ENCODE measurements at places on chromosomes 13 and 19.

- no peak for DNase-seq
Observed at GRCh38 chr13:77299587-77299986, 27.3 kb downstream of the MYCBP2 start.

DNA sequence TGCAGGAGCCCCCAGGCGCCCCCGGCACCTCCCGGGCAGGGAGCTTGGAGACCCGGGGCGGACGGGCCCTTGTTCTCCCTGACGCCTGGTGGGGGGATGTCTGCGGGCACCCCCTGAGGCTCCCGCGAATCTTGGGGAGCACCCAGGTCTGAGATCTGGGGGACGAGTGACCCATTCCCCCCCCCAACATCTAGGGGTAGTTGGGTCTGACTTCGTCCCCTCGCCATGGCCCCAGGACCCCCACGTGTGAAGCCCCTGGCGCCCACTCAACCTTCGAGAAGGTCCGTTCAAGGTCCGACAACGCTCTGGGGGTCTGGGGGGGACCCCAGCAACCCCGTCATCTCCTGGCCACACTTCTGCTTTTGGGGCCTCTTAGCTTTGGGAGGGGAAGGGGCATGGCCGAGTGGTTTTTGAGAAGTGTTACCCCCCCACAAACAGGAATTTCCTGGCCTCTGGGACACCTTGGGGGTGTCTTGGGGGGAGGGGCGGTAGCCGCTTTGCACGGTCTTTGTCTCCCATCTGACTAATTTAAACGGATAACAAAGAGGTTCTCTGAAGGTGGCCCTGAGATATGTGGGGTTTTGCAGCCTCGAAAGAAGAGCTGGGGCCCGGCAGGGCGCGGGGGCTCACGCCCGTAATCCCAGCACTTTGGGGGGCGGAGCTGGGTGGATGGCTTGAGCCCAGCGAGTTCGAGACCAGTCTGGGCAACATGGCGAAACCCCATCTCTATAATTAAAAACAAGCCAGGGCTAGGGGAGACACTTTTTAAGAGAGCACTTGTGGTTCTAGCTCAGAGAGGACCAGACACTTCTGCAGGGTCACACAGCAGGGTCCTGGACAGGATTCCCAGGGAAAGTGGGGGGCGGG lies 608 bp downstream of the CNN2 start:
- peak; percentile 17 for DNase-seq

DNA sequence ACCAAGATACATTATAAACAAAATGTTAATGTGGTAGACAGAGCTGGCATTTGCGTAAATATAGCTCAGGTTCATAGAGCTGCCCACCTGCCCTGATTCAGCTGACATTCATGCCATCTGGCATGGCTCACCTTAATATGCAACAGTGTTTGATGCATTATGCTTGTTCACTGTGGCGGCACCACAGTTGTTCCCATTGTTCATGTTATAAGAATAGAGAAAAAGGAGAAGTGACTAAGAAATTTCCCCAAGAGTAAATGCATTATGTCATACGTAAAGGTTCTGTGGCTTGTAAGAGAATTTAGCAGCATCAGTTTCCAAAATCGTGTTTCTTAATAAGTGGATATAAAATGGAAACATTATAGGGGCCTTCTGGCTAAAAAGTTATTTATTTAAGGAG lies 4.5 kb downstream of the CCNA1 start:
- DNase-seq = no peak

DNA sequence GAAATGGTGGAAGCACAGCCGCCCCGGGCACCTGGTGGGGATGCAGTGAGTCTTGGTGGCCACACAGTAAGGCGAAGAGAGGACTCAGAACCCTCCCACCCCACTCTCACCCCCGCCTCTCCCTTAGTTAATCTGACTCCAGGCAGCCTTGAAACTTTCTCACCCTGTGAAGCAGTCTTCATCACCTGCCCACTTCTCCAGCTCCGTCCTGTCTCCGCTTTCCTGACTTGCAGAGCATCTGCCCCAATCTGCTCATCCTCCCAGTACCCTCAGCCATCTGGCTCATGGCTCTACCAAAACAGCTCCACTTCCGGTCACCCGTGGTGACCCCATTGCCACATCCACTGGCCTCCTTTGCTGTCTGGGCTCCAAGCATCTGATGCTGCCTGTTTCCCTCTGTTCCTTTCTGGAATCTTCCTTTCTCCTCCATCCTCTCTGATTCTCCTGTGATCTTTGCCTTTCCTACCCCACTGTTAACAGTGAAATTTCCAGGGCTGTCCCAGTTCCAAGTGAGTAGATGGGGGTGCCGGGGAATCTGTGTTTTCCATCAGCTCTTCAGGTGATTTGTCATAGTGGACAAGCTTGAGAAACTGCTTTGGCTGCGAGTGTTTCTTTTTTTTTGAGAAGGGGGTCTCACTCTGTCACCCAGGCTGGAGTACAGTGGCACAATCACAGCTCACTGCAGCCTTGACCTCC lies 4.3 kb downstream of the USF2 start:
- DNase-seq = no peak

DNA sequence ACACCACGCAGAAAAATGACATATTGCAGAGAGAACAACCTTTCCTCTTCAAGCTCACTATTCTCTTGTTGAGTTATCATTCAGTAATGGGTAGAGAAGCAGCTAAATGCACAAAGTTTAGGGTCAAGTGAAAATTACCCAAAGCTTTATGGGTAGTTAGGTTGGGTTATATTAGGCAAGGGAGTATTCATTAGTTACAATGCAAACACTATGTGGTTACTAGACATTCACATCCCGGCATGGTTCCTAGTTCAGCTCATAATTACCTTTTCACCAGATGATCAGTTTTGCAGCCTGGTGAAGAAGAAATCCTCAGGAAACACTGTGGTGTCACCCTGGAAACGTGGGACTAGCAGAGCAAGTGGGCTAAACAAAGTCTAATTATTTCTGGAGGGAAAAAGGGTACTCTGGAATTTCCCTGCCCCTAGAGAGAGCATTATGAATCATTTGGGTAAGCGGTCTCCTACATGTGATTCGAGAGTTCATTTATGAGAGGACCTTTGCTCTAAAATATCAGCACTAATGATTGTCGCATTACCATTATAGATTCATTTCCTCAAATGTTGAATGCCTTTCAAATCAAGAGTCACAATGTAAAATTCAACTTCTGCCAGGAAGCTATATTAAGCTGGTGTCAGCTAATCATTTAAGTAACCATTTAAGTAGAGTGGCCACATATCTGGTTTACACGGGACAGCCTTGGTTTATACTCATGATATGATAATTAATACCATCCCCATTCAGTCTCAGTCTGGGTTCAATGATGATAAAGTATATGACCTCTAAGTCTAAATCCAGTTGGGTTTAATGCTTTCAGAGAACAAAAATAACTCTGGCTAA lies 1208.0 kb downstream of the DIAPH3 start:
- no peak for DNase-seq

GRCh38 chr19:7762719-7763293 lies at the start of gene CLEC4M:
Gene CLEC4M (plus strand): TSS chr19:7763243. CDS start chr19:7763267, 24 bp downstream.
- DNase-seq = no peak

- no peak for DNase-seq
Observed at GRCh38 chr13:85413664-85414063, 385.6 kb downstream of the SLITRK6 start.

DNA sequence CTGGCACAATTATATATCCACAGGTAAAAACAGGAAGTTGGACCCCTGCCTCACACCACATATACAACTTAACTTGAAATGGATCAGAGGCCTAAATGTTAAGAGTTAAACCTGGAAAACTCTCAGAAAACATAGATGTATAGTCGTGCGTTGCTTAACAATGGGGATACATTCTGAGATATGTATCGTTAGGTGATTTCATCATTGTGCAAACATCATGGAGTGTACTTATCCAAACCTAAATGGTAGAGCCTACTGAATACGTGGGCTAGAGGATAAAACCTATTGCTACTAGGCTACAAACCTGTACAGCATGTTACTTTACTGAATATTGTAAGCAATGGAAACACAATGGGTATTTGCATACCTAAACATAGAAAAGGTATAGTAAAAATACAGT lies 14.8 kb upstream of the CALM3 start:
- DNase-seq = no peak

DNA sequence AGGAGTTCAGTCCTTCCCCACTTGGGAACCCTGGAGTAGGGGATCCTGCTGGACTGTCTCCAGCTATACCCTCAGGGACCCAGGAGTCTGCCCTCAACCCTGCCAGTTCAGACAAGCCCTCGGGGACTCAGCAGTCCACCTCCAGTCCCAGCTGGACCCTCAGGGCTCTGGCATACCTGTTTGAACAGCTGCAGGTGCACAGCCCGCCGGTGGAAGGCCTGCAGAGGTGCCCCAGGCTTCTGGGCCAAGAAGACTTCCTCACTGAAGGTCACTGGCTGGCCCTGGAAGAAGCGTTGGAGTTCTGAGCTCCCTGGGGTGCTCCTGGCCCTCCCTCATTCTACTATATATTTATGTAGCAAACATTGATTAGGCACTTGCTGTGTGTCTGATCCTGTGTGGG lies 8.6 kb downstream of the CRB3 start:
- no peak for DNase-seq

DNA sequence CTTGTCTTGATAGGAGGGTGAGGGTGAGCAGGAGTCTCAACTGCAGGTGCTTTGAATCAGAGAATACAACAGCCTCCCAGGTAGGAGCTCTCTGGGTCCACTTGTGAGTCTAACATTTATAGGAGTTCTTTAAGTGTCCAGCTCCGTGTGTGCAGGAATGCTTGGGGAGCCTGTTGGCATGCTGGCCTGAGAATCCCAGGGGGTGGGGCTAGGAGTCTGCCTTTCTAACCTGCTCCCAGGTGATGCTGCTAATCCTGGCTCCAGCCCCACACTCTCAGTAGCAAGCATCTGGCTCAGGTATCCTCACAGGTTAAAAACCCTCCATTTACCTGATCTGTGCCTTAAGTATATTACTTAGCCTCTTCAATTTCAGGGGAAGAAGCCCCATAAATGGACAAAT lies 368.9 kb downstream of the RBM26 start:
- DNase-seq = no peak

GRCh38 chr19:46239193-46240024 lies 9.9 kb downstream of the IGFL1 start:
- DNase-seq = no peak

GRCh38 chr19:47228937-47229675 lies 1.9 kb downstream of the BBC3 start:
- DNase-seq = peak; percentile 72

DNA sequence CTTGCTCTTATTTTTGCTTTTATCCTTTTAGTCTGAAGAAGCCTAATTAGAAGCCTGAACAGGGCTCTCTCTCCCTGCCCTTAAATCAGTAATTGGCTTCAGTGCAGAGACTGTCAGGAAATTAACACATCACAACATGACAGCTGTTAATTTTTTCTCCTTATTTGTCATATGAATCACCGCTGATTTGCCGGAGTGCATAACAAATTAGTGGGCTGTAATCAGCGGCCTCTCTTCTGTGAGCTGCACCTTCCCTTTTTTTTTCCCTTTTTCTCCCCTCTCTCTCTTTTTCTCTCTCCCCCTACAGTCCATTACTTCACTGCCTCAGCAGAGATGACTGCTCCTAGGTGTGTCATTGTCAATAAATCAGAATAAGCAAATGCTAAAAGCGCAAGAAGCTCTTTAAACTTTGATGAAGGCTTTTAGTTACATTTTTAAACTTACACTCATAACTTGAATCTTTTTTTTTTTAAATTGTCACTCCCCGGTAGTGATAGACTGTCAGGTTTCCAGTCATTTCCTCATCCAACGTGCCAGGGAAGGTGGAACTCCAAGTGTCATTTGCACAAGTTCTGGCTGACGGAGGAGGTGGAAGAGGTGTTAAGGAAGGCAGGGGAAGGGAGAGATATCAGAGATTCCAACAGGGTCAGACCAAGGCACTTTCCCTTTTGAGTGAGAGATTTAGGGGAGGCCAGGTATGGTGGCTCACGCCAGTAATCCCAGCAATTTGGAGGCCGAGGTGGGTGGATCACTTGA lies 197.1 kb upstream of the TSHZ3 start:
- DNase-seq = no peak

GRCh38 chr19:10430505-10431253 lies 10.3 kb downstream of the PDE4A start:
- DNase-seq = no peak

DNA sequence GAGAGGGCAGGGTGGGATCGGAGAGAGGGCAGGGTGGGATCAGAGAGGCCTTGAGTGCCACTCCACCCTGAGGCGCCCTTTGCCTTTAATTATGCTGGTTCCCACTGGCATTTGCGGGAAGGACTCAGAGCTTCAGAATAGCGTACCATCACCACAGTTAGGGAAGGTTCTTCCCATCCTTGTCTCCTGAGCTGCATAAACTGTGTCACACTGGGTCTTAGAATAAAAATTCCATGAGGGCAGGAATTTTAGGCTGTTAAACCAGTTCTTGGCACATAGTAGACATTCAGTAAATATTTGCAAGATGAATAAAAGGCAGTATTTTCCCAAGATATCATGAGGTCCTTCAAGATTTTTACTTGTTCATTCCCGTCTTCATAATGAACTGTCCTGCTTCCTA lies 24.4 kb downstream of the PPP2R1A start:
- DNase-seq = no peak

DNA sequence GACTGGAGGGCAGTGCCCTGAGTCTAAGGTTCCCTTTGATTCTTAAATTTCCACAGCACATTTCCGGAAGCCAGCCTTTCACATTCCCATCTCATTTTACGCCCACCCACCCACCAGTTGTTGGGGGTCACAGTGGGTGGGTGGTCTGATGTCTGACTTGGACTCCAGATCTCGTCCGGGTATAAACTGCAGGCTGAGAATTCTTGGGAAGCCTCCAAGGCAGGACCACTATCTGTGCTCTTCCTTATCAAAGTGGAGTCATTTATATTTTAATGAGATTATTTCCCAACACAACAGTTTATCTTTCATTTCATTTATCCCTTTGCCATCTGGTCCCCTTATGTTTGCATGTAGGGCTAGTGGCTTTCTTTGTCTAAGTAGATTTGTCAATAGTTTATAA lies 3.6 kb upstream of the FAM124A start:
- no peak for DNase-seq

- peak; percentile 93 for DNase-seq
Observed at GRCh38 chr13:33285420-33286124, at the start of gene STARD13. Gene STARD13 (minus strand): TSS chr13:33285755. CDS start chr13:33285638, 117 bp downstream.

DNA sequence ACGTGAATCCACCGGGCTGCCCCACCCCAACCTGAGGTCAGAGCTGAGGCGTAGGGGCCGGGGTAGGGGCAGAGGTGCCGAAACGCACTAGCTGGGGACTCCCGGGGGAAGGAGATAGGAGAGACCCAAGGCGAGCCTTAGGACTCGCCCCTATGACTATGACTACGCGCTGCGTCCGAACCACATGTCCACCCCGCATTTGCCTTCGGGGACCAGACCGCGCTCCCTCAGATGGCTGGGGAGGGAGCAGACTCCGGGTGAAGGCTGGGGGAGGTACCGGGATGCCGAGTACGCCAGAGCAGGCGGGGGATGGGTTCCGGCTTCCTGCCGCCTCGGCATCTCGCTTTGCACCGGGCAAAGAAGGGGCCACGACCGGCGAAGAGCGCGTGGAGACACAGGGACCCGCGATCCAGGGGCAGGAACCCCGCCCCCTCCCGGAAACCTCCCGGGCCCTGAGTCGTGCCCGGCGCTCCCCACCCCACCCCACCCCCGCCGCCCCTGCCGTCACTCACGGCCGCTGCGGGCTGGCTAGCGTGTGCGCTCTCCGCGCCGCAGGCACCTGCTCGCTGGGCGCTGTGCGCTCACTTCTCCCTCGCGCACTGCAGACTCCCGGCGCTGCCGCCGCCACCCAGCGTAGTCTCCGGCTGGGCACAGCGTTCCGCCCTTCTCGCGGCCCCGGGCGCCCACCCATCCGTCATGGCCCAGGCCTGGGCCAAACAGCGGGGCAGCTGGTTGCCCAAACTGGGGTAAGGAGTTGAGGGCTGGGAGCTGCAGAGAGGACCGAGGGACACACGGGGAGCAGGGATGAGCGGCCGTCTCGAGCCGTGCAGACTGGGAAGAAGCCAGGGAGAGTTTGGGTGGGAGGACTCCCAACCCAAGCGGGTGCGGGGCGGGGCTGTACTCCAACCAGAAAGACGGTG lies 622 bp upstream of the VSTM2B start:
- DNase-seq = no peak

Data from SW480 (cell line).